ENCODE measurements at places on chromosomes 3 and 15. TPM values are rescaled to one million over a fixed set of nuclear protein-coding genes. Genes with fewer than 3 reads are reported as not detected.
A peak's percentile ranks its signal among the peaks of the same experiment; 100 is the strongest.

- DNase-seq: no peak
Measured at GRCh38 chr3:16219777-16220176, 45.0 kb downstream of the DPH3 start.

DNA sequence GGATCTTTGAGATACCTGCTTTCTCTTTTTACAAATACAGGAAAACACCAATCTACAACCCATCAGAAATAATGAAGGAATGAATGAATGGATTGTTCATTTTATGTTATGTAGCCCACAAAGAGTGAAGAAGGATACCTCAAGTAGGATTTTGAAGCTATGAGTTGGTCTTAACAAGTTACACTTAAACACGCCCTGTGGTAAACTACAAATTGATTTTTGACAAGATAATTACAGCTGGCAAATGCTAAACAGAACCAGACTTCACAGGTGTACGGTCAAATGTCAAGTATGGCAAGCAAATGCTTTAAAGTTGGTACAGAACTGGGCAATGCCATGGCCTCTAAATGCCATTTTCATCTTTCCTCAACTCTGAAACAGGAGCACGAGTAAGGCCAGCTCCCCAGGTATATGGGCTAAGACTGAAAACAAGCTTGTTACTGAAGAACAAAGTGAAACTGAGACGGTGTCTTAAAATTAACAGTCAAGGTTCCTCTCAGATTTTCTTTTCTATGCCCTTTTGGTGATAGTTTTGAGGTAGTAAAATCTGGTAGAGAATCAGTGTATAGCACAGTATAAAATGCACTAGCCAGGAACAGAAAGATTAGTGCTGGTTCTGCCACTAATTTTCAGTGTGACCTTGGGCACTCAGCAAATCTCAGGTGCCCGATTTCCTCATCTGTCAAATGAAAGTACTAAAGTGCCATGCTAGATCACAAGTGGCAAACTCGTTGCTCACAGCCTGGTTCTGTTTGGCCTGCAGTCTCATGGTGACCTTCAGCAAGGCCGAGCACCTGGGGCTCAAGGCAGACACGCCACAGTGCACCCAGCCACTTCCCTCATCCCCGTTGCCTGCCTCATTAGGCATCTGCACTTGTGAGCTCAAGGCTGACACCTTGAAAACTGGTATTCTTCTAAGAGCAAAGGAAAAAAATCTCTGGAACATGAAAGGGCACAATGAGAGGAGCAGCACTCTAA is 9.5 kb downstream of the RUVBL1 start:
- DNase-seq: no peak

GRCh38 chr3:10837849-10838248 is 21.8 kb downstream of the SLC6A11 start:
- DNase-seq: no peak

- peak; percentile 35 for DNase-seq
Measured at GRCh38 chr3:23402728-23403492, 199.8 kb downstream of the UBE2E2 start.

GRCh38 chr3:126516152-126516935 is 1.2 kb downstream of the UROC1 start:
- no peak for DNase-seq

- no peak for DNase-seq
Measured at GRCh38 chr3:127092776-127093175, 100.2 kb upstream of the PRR23E start.

THSD4 gene
- 19.6 TPM for total RNA-seq

- no peak for DNase-seq
Measured at GRCh38 chr15:74378848-74379247, 11.4 kb upstream of the CYP11A1 start.

A4GNT gene
- total RNA-seq: not detected

DUOX2 gene
- 0.14 TPM for total RNA-seq

DNA sequence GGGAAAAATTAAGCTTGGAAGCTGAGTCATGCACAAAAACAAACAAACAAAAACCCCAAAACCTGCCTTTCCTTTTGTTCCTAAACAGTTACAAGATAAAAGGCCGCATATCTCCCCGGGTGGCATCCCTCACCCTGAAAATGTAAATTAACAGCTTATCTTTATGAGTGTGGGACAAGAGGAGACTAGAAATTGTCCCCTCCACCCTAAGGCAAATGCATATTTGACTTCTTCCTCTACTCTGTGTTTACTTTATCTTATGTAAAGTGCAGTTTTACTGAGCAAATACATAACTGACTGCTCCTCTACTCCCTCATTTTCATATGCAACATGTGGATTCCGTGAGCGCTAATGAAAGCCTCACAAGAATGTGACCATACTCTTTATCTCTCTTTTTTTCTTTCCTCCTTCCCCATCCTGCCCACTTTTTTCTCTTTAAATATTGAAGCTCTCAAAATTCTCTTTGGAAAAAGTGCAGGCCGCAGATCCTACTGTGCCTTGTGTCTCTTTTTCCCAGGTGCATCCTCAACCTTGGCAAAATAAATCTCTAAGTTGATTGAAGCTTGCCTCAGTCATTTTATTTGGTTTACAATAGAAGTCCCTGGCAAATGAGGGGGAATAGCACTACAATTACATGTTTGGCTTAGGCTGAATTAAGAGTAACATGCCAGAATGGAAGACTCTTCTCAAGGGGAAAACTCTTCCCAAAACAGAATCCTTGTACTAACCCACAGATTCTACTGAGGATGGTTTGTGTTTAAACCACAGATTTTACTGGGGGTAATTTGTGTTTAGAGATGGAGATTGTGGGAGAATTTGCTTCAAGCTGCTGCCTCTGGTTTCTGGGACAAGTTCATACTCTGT is 72.7 kb upstream of the WDR72 start:
- no peak for DNase-seq

GRCh38 chr3:23738944-23739343 is 66.8 kb upstream of the UBE2E1 start:
- DNase-seq: no peak

DNA sequence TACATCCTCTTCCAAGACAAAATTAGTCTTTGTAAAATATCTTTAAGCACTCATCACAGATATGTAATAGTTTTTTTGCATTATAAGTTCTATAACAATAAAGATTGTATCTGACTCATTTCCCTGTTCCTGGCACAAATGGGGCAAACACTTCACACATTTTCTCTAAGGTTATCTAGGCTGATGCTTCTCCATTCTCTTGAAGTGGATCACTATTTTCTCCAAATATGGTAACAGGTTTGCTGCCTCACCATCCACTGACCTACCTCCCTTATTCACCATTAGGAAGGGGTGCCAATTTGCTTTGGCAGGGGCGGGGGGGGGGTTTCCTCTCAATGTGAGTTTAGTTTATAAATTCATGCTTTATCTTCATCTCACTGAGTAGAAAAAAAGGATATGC is 767.7 kb upstream of the LMCD1 start:
- no peak for DNase-seq

DNA sequence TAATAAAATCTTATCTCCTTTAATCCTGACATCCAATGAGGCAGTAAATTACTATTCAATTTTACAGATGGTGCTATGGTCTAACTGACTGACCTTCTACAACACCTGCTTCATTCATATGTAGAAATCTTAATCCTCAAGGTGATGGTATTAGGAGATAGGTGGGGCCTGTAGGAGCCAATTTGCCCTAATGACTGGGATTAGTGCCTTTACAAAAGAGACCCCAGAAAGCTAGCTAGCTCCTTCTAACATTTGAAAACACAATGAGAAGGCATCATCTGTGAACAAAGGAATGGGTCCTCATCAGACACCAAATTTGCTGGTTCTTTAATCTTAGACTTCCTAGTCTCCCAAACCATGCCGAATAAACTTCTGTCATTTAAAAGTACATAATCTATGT is 137.4 kb upstream of the UBP1 start:
- DNase-seq: no peak

Measured in kidney epithelial cell (primary cell).